ENCODE measurements at places on chromosomes 6 and 20.

GRCh38 chr20:32808438-32808837 lies 11.3 kb upstream of the MAPRE1 start:
- DNase-seq, result no peak

DNA sequence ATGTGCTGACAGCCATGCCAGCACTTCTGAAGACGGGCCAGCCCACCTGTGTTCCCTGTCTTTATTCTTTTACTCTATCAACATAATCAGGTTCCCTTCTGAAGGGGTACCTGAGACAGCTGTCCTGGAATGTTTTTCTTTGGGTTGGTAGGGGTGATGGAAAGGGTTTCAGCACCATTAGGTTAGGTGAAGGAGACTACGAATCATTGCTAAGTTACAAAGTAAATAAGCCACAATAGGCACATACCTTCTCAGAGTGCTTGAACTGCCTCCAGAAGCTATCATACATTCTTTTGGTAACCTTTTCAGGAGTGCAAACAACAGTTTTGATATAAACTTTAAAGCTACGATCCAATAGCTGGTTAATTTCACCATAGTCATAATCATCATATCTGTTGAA lies 106.3 kb downstream of the SESN1 start:
- DNase-seq, result no peak

- no peak for DNase-seq
These were observed 55.5 kb downstream of the JARID2 start for GRCh38 chr6:15301179-15302006.

- DNase-seq, result peak; percentile 11
These were observed at the start of gene HLA-DRB5 for GRCh38 chr6:32529697-32530430. Gene HLA-DRB5, minus strand, starts transcription at chr6:32530287. Its CDS starts 63 bp downstream, at chr6:32530224.

GRCh38 chr20:46200582-46201570 lies 82.8 kb downstream of the CD40 start:
- no peak for DNase-seq

- DNase-seq, result no peak
These were observed 33.8 kb downstream of the TBC1D7 start for GRCh38 chr6:13294499-13295069.

GRCh38 chr6:139927742-139928305 lies 553.4 kb upstream of the CITED2 start:
- no peak for DNase-seq

DNA sequence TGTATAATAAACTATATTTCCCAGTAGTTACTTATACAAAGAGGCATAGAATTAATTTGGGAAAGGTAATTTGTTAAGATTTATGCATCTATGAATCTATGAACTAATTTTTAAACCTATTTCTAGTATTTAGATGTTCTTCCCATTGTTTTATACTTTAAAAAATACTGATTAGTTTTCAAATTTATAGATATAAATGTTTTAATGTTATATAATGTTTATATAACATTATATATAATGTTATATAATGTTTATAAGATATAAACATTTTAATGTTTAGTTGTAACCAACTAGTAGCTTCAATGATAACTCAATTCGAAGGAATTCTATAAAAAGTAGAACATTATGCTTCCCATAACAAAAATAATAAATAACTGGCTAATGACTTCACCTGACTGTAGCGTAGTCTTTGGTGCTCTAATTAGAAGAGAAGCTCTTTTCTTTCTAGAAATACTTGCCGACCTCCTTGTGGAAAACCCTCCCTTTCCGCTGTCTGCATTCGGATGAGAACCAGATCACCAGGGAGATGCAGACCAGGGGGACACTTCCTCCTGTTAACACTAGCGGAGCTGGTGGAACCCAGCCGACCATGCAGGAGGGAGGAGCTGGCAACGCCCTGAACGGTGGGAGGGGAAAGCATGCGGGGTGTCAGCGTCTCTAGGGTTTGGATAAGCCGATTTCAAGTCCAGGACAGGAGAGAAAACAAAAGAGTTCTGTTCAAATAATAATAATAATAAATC lies 158.4 kb downstream of the OR2B2 start:
- DNase-seq, result peak; percentile 64

GRCh38 chr6:79307321-79308036 lies 73.0 kb upstream of the HMGN3 start:
- DNase-seq, result no peak

DNA sequence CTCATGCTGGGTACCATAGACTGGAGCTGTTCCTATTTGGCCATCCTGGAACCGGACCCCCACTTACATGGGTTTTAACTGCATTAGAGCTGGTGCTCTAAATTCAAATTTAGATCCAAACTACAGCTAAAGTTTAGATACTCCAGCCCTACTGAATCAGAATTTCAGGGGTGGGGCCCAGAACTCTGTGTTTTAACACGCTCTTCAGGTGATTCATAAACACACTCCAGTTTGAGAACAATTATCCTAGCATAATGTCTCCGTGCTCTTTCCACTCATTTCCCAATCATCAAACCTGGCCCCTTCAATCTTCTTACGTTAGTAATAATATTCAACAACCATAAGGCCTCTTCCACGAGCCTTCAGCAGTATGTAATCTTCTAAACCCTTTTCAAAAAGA lies 15.3 kb downstream of the TRPC4AP start:
- DNase-seq, result no peak

- DNase-seq, result no peak
These were observed 90.4 kb downstream of the CEP162 start for GRCh38 chr6:84137051-84137375.

DNA sequence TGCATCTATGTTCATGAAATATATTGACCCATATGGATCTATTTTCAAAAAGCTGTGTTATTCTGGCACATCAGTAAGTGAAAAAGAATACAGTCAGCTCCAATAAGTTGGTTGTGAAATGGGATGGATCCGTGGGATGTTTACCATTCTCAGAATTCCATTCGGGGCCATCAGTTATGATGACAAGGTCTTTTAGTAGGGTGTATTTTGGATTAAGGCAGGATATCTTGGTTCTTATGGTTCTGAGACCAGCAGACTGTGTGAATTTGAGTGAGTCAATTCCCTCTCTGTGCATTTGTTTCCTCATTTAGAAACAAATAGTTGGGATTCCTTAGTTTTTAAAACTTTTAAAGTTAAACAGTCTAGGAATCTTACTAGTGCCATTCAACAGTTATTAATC lies 287.4 kb downstream of the CD109 start:
- no peak for DNase-seq

DNA sequence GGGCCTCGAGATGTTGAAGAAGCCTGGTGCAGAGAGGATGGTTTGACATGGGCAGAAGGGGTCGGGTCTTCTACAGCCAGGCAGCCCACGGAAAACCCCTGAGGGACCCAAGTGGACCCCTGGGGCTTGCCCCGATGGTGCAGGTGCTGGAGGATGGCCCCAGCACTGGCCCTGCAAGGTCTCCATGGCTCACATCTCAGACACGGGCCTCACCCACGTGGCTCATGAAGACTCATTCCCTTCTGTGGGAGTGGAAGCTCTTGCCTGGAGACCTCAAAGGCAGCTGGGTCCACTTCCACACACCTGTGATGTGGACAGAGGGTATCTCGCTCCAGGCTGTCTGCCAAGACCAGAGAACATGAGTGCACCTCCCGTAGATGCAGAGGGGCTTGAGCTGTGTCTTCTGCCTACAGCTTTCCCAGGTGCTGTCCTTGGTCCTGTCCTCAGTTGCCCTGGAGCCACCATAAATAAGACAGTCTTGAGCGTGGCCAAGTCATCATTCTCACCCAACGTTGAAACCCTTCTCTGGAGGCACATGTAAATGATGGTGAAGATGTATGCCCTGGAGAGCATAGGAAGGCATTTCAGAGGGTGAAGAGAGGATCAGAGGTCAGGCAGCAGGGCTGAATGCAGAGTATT lies 108.0 kb downstream of the SYNDIG1 start:
- DNase-seq, result no peak

- DNase-seq, result no peak
These were observed 69.0 kb upstream of the CCN2 start for GRCh38 chr6:132020138-132020581.

DNA sequence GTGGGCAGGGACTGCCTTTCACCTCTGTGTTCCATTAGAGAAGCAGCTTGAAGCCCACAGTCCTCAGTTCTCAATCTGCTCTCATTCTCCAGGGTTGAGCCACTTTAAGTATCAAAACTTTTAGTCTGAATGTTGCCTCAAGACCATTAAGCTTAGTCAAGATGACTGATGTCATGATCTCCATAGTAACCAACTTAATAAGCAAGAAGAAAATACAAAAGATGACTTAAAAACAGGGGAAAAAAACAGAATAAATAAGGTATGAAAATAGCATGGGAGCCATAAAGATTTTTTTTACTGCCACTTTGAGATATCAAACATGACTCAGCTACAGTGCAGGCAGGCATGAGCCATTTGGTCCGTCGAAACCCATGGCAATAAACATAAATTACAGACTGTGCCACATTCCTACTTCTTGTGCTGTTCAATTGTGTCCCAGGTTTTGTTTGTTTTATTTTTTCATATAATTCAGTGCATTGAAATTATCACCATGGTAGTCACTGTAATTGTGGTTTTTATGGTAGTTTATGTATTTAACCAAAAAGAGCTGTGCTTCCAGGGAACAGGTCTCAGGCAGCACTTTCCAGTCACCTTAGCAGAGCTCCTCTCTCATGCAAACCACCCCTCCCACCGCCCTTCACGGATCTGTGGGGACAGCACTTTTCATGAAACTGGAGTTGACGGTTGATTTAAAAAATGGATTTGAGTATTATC lies 156.5 kb upstream of the INSM1 start:
- no peak for DNase-seq

DNA sequence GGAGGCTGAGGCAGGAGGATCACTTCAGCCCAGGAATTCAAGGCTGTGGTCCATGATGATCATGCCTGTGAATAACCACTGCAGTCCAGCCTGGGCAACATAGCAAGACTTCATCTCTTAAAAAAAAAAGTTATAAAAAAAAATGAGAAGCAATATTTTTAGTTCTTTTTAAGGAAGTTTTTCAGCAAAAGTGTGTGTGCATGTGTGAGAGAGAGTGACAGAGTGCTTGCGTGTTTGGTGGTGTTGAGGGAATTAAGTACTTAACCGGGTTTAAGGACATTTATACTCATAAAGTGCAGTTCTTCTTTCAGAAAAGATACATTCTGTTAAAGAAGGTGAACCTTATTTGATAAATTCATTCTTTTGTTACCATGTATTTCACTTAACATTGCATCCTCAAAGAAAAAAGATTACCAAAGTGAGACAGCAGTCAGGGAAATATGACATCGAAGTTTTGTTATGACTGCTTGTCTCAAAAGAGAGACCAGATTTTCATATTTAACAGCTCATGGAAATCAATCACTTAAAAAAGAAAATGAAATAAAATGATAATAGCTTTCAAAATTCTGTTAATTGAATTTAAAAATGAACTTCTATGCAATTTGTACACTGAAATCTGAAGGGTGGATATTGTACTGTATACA lies 254.7 kb downstream of the ARHGAP18 start:
- no peak for DNase-seq

DNA sequence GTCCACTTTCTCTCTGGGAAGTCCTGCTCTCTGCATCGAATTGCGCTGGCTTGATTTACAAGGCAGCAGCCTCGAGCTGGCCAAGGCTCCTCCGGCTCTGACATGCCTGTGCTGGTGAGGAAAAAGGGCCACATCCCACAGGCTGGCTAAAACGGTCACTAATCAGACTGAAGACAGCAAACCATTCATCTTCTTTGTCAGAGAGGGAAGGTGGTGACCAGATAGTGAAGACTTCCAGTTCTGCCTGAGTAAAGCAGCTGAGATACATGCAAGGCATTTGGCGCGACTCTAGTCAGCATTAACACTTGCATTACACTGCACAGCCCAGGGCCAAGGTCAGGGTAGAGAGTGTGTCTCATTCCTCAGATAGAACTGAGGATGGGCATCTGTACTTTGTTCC lies 203.2 kb upstream of the MAP3K7 start:
- DNase-seq, result no peak

GRCh38 chr6:150029749-150030148 lies 4.4 kb upstream of the RAET1L start:
- DNase-seq, result peak; percentile 48

DNA sequence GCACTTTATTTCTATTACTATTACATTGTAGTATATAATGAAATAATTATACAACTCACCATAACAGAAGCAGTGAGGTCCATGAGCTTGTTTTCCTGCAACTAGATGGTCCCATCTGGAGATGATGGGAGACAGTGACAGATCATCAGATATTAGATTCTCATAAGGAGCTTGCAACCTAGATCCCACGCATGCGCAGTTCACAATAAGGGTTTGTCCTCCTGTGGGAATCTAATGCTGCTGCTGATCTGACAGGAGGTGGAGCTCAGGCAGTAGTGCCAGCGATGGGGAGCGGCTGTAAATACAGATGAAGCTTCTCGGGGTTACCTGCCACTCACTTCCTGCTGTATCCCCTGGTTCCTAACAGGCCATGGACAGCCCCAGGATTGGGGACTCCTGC lies 139.5 kb upstream of the TCF21 start:
- DNase-seq, result no peak

DNA sequence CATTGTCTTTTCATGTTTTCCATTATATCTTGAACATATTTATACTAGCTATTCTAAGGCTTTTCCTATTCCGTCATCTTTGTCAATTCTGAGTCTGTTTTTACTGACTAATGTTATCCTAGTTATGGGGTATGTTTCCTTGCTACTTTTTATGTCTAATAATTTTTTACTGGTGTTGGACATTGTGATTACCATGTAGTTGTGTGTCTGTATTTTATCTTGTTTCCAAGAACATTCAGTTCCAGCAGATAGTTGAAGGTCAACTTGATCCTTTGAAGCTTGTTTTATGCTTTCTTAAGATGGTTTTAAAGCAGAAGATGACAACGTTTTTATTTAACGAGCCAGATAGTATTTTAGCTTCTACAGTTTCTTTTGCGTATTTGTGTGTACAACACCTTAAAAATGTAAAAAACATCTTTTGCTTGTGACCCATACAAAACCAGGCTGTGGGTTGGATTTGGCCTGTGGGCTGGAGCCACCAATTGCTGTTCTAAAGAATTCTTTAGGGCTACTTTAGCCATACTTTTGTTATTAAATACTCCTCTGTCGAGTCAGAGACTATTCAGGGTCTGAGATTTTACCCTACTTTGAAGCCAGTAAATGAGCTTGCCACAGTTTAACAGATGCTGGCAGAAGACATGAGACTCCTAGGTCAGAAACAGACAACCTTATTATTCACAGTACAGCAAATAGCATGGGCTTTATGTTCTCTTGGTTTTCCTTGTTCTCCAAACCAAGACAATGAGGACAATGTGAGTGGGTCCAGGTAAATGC lies 38.7 kb upstream of the REV3L start:
- no peak for DNase-seq

DNA sequence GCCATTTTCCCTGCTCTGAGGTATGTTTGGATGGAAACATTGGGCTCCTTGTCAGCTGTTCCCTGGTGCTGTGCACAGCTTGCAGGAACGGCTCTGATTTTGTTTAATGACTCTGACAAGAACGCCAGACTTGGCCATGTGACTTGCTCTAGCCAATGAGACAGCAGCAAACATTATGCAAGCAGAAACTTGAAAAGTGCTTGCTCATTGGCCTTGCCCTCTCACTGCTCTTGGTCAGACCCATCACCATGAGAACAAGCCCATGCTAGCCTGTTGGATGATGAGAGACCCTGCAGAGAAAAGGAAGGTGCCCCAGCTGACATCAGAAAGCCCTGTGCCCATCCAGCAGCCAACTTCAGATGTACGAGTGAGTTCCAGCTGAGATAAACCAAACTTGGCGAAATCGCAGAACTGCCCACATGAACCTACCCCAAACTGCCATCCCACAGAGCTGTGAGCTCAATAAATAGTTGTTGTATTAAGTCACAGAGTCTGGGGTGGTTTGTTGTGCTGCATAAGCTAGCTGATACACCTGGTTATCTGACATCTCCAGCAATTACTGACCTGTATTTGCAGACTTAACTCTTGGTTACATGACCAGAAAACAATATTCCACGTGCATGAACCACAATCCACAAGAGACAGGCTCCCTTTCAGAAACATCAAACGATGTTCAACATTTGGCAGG lies 96.9 kb downstream of the JPH2 start:
- peak; percentile 78 for DNase-seq

GRCh38 chr20:37821696-37822095 lies 81.2 kb upstream of the VSTM2L start:
- DNase-seq, result no peak
